ENCODE measurements at places on chromosomes 4 and X.

- no peak for DNase-seq
Measured at GRCh38 chr4:48445704-48446103, 37.4 kb upstream of the SLC10A4 start.

DNA sequence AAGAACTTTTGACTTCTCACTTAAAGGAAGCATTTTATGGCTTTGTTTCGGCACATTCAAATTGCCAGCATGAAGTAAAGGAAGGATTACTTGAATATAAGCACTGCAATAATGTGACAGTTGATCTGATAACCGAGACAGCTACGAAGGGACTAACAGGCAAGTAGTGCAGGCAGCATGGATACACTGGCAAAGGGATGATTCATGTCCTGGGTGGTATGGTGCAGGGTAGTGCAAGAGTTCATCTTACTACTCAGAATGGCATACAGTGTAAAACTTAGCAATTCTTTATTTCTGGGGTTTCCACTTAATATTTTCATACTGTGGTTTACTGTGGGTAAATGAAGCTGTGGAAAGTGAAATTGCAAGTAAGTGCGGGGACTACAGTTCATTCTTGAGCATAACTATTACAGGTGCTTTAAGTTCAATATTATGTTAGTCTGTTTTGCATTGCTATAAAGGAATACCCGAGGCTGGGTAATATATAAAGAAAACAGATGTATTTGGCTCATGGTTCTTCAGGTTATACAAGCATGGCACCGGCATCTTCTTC, 611.8 kb downstream of the SPOCK3 start:
- DNase-seq: no peak

GRCh38 chr4:127352220-127353113, 280.3 kb upstream of the INTU start:
- DNase-seq: no peak

GRCh38 chrX:103918571-103919269, 43.7 kb upstream of the TMSB15B start:
- DNase-seq: peak; percentile 65

- peak; percentile 19 for DNase-seq
Measured at GRCh38 chrX:17020851-17021821, 74.7 kb downstream of the REPS2 start.

GRCh38 chrX:13397878-13398818, 78.3 kb upstream of the ATXN3L start:
- DNase-seq: peak; percentile 31

DNA sequence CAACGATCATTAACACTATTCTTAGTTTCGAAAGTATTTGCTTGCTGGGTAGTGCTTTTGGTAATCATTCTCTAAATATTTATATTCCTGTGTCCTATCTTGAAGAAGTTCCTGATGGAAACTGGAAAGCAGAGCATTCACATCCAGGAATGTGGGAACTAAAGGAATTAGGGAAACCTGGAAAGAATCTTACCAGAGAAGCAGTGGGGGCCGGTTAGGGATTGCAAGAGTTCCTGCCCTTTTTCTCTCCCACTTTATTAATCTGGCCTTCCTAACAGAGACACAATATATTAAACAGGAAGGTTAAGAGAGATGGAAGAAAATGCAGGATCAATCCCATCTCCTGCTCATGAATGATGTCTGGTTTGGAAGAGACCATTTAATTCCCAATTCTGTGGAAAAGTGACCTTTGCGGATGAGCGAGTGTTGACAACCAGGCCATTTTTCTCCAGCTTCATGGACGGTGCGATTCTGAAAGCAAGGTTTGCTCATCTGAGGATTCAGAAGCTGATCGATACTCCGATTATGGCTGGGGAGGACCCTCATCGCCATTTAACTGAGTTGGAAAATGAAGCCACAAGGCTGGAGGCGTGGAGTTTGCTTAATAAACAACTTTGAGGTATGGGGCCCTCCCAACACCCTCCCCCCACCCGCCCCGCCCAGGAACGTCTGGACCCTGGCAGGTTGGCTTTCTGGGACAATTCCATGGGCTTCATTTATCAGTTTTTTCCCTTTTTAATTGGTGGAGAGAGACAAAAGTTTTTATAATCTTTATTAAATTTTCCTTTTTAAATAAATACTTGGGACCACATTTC, 52.3 kb downstream of the C4orf51 start:
- DNase-seq: no peak

DNA sequence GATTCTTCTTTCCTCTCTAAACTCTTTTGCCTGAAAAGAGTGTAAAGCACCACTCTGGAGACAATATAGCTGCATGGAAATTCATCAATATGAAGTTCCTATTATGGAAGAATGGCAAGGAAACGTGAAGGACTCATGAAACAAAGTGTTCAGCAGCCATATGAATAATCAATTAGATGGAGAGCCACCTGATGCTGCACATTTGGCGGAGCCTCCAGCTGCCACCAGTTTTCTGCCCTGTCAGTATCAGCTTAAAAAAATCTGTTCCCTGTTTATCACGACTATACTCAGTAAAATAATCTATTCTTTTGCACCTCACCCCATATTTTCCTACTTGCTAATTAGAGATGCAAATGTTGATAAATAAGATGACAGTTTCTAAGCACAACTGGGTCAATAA, 276.0 kb downstream of the UNC5C start:
- no peak for DNase-seq
